ENCODE measurements at places on chromosomes 7 and 10.

DNA sequence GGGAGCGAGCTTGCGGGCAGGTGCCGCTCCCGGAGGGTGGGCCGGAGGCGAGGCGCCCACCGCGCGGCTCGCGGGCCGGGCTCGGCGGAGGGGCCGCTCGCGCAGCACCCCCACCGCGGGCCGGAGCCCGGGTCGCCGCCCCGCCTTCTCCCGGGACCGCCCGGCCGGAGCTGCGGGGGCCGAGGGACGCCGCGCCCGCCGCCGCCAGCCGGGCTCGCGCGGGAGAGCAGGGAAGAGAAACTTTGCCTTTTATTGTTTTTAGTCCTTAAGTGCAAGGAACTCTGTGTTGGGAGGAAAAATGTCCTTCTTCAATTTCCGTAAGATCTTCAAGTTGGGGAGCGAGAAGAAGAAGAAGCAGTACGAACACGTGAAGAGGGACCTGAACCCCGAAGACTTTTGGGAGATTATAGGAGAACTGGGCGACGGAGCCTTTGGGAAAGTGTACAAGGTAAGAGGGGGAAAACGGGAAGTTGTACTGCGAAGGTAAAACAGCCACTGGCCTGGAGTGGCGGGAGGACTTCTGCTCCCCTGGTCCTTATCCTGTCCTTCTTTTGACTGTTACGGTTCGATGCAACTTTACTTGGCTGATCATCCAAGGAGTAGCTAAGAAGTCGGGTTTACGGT, 620 bp downstream of the SLK start:
- H3K27me3 ChIP-seq = no peaks in the 10 kb centered on the region
- peaks cover 20% of the 10 kb centered on the region for H3K36me3 ChIP-seq
- peaks cover 35% of the 10 kb centered on the region for H3K4me1 ChIP-seq
- H3K27ac ChIP-seq = peak overlapping the region; percentile 78
- peak; percentile 32 for DNase-seq
- peak overlapping the region; percentile 88 for H3K4me3 ChIP-seq

DNA sequence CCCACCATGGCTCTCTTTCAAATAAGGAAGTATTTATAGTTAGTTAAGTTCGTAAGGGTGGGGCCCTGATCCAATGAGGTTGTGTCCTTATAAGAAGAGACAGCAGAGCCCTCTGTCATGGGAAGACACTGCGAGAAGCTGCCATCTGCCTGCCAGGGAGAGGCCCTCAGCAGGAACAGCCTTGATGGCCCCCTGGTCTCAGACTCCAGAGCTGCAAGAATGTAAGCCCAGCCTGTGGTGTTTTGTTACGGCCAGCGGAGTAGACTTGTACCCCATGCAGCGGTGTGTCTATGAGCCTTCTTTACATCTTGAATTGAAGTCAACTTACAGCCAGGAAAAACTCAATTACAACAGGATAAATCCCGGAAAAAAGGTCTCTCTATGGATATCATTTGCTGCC, 14.3 kb upstream of the LARP4B start:
- H3K27ac ChIP-seq = no peak overlapping the region
- no peaks in the 10 kb centered on the region for H3K36me3 ChIP-seq
- no peak for DNase-seq

- H3K4me1 ChIP-seq = peaks cover 24% of the 10 kb centered on the region
- H3K4me3 ChIP-seq = no peak overlapping the region
- H3K36me3 ChIP-seq = peaks cover 7% of the 10 kb centered on the region
Observed at GRCh38 chr7:135143885-135144668, 3.8 kb upstream of the TMEM140 start.

- no peak for DNase-seq
- H3K4me1 ChIP-seq = no peaks in the 10 kb centered on the region
- no peaks in the 10 kb centered on the region for H3K36me3 ChIP-seq
- H3K27me3 ChIP-seq = peaks cover 3% of the 10 kb centered on the region
- no peak overlapping the region for H3K4me3 ChIP-seq
Observed at GRCh38 chr7:43204081-43204480, 91.6 kb downstream of the HECW1 start.

DNA sequence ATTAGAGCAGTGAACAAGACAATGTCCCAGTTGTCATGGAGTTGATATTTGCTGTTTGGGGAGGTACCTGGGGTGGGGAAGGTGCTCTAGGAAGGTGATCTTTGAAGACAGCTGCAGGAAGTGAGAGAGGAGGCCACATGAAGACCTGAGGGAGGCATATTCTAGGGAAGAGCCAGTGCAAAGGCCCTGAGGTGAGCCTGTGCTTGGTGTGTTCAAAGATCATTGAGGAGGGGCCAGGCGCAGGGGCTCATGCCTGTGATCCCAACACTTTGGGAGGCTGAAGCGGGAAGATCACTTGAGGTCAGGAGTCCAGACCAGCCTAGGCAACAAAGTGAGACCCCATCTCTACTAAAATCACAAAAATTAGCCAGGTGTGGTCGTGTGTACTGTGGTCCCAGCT, 15.1 kb downstream of the SEC61A2 start:
- no peaks in the 10 kb centered on the region for H3K4me1 ChIP-seq
- H3K27me3 ChIP-seq = no peaks in the 10 kb centered on the region
- no peak overlapping the region for H3K27ac ChIP-seq
- DNase-seq = no peak

- no peaks in the 10 kb centered on the region for H3K36me3 ChIP-seq
- H3K27me3 ChIP-seq = peaks cover 12% of the 10 kb centered on the region
- H3K4me3 ChIP-seq = no peak overlapping the region
- no peak for DNase-seq
Observed at GRCh38 chr10:100879741-100880360, 32.9 kb upstream of the SLF2 start.

DNA sequence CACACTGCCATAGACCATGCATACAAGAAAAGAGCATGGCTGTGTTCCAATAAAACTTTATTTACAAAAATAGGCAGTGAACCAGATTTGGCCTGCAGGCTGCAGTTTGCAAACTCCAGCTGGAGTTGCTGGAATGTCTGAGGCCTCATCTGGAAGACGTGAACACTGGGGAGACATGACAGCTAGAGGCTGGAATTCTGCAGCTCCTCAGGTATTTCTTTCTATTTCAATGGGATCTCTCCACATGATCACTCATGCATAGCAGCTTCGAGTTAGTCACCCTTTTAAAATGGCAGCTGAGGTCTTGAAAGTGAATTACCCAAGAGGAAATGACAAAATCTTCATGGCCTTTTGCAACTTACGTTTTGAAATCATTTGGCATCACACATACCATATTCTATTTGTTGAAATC, 52.6 kb upstream of the BET1 start:
- H3K4me1 ChIP-seq = peaks cover 5% of the 10 kb centered on the region
- H3K4me3 ChIP-seq = no peak overlapping the region
- no peaks in the 10 kb centered on the region for H3K36me3 ChIP-seq
- no peak for DNase-seq
- H3K27ac ChIP-seq = no peak overlapping the region
- peaks cover 14% of the 10 kb centered on the region for H3K27me3 ChIP-seq

GRCh38 chr10:11454958-11455566, 156.4 kb downstream of the USP6NL start:
- no peaks in the 10 kb centered on the region for H3K4me1 ChIP-seq
- no peak overlapping the region for H3K27ac ChIP-seq
- no peak overlapping the region for H3K4me3 ChIP-seq
- no peaks in the 10 kb centered on the region for H3K36me3 ChIP-seq
- DNase-seq = no peak

DNA sequence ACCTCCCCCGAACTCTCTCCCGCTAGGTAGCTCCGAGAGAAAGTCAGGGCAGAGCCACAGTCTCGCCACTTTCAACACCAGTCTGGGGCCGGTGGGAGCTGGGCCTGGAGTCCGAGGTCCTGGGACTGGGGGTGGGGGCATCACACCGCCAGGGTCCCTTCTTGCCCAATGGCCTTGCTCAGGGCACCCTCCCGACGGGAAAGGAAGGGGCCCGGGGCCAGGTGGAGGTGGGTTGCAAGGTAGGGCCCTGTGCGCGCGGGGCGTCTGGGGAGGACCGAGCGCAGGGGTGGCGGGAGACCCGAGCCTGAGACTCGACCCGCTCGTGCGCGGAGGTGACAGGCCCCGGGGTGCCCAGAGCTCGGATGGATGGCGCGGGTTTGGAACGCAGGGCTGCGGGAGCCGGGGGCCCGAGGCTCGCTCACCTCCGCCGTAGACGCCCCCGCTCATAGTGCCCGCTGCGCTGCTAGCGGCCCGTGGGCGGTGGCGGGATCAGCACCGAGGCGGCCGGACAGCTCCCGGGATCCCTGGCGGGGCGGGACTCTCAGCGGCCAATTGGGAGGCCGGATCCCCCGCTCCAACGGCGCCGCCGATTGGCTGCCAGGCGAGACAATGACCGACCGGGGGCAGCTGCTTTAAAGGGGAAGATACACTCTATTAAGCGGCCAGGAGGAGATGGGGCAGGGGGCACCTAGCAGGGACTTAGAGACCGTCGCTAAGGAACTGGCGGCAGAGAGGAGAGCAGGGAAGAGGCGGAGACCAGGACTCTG, at the start of gene ACTL6B:
Gene ACTL6B, minus strand, starts transcription at position 541 of the 767 bp plus-strand sequence. Its CDS starts 94 bp downstream, at position 447.
- no peaks in the 10 kb centered on the region for H3K36me3 ChIP-seq
- no peak within 1 kb of the TSS for H3K4me3 ChIP-seq
- H3K4me1 ChIP-seq = no peaks in the 10 kb centered on the region
- no peak within 1 kb of the TSS for H3K27ac ChIP-seq

- peaks cover 10% of the 10 kb centered on the region for H3K4me1 ChIP-seq
- no peak overlapping the region for H3K4me3 ChIP-seq
- no peak for DNase-seq
- H3K27me3 ChIP-seq = no peaks in the 10 kb centered on the region
- H3K27ac ChIP-seq = no peak overlapping the region
Observed at GRCh38 chr7:39686261-39686924, 63.0 kb downstream of the RALA start.

- DNase-seq = no peak
- no peak overlapping the region for H3K4me3 ChIP-seq
- H3K27ac ChIP-seq = no peak overlapping the region
- H3K4me1 ChIP-seq = peaks cover 3% of the 10 kb centered on the region
- no peaks in the 10 kb centered on the region for H3K27me3 ChIP-seq
Observed at GRCh38 chr10:124765256-124765655, 21.1 kb upstream of the FAM53B start.

DNA sequence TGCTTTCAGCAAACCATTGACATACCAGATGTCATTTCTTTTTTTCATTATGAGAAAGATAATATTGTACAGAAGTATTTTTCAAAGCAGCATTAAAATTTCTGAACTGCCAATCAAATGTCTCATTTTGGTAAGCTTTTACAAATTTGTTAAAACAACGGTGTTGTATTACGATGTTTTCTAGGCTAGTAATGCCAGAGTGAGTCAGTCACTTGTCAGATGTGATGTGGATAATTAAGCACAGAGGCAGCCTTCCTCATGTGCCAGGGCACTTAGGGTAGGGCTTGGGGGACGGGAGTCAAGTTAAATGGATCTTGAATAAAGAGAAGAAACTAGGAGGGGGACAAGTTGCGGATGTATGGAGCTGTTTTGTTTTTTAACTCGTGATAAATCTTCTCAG, 10.1 kb downstream of the PSTK start:
- H3K27me3 ChIP-seq = no peaks in the 10 kb centered on the region
- no peaks in the 10 kb centered on the region for H3K4me1 ChIP-seq
- no peak overlapping the region for H3K4me3 ChIP-seq
- peaks cover 14% of the 10 kb centered on the region for H3K36me3 ChIP-seq
- H3K27ac ChIP-seq = no peak overlapping the region

- H3K27ac ChIP-seq = no peak overlapping the region
- no peaks in the 10 kb centered on the region for H3K27me3 ChIP-seq
- H3K4me1 ChIP-seq = no peaks in the 10 kb centered on the region
- H3K36me3 ChIP-seq = no peaks in the 10 kb centered on the region
- H3K4me3 ChIP-seq = no peak overlapping the region
Observed at GRCh38 chr7:36181668-36182067, 28.6 kb downstream of the EEPD1 start.

GRCh38 chr10:117214401-117214800, 17.1 kb downstream of the KCNK18 start:
- no peak overlapping the region for H3K27ac ChIP-seq
- no peak overlapping the region for H3K4me3 ChIP-seq
- peaks cover 39% of the 10 kb centered on the region for H3K27me3 ChIP-seq
- no peaks in the 10 kb centered on the region for H3K36me3 ChIP-seq
- H3K4me1 ChIP-seq = peaks cover 12% of the 10 kb centered on the region

GRCh38 chr7:142714375-142714774, 34.9 kb upstream of the PRSS1 start:
- H3K36me3 ChIP-seq = peaks cover 2% of the 10 kb centered on the region
- DNase-seq = peak; percentile 56
- H3K27ac ChIP-seq = peak overlapping the region; percentile 83
- no peaks in the 10 kb centered on the region for H3K27me3 ChIP-seq

DNA sequence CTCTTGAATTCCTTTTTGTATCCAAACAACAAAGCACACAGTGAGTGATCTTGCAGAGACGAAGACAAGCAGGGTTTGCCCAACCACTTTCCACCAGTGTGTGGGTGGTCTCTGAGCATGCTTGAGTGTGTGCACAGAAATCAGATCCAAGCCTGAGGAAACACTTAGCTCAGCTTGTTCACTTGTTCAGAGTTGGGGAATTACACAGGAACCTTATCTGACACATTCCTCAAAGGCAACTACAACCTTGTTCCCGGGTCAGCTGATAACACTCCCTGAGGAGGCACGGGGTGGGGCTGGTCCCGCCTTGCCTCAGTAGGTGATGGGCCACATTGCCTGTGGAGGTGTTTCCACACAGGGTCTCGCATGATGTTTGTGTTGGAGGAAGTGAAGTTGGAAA, 216.9 kb downstream of the DYNC1I1 start:
- H3K27me3 ChIP-seq = peaks cover 8% of the 10 kb centered on the region
- H3K4me1 ChIP-seq = no peaks in the 10 kb centered on the region
- no peaks in the 10 kb centered on the region for H3K36me3 ChIP-seq

- H3K4me1 ChIP-seq = no peaks in the 10 kb centered on the region
- no peak overlapping the region for H3K27ac ChIP-seq
- H3K4me3 ChIP-seq = no peak overlapping the region
- no peaks in the 10 kb centered on the region for H3K36me3 ChIP-seq
- no peak for DNase-seq
Observed at GRCh38 chr7:136066304-136067143, 89.4 kb upstream of the MTPN start.

Measured in activated CD8-positive, alpha-beta T cell treated with anti-CD3 and anti-CD28 coated beads, Interleukin-2, amount 10 ng/mL, durations not matched to agents 7 days and 5 days (primary cell).